Ureter (tissue), 1 donor: ENCODE measurements at places on chromosomes 6 and 20. TPM values are rescaled to one million over a fixed set of nuclear protein-coding genes. Genes with fewer than 3 reads are reported as not detected.
A peak's percentile ranks its signal among the peaks of the same experiment; 100 is the strongest.

The BPIFA3 gene
- not detected for total RNA-seq

DNA sequence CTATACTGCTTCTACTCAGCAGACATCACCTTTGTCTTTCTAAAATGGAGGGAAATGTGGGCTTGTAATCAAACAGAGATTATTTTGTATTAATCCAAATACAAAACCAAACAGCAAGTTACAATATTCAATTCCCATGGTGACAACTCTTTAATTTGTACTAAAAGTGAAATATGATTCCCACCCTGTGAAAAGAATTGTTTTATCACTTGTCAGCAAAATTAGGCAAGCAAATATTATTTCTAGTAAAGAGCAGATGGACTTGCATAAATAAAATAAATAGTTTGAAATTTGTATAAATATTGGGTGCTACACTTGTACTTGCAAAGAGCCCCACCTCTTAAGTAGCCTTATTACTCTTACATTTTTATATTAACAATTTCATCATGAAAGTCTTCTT, 6.1 kb upstream of the TXLNB start:
- no peak for DNase-seq

DNA sequence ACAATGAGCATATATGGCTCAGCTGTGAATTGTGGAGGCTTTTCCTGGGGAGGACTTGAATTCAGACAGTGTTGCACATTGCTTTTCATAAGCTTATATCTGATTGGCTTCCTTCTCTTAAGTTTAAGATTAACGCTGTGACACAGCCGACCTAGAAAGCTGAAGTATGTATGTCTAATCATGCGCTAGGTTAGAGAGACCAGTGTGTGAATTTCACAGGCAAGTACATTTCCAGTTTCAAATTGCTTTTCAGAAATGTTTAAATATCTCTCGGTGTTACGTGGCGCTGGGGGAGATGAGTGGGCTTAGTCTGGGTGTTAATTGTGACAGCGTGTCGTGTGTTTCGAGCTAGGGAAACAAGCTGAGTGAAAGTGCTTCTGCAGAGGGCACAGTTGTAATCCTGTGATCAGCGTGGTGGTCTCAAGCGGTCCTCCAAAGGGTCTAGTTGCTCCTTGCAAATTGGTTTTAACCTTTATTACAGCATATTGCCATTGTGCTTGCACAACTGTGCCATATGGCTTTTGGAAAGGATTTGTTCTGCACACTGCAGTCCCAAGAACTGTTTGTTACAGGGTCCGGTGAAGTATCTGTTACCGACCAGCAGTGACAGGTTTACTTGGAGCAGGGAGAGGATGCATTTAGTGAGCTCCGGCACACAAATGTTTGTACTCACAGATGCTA, 166.6 kb downstream of the SASH1 start:
- no peak for DNase-seq

- DNase-seq: no peak
Measured at GRCh38 chr6:142015011-142015410, 117.7 kb upstream of the GJE1 start.

GRCh38 chr6:29792123-29793035, 35.2 kb upstream of the HLA-G start:
- peak; percentile 68 for DNase-seq

DNA sequence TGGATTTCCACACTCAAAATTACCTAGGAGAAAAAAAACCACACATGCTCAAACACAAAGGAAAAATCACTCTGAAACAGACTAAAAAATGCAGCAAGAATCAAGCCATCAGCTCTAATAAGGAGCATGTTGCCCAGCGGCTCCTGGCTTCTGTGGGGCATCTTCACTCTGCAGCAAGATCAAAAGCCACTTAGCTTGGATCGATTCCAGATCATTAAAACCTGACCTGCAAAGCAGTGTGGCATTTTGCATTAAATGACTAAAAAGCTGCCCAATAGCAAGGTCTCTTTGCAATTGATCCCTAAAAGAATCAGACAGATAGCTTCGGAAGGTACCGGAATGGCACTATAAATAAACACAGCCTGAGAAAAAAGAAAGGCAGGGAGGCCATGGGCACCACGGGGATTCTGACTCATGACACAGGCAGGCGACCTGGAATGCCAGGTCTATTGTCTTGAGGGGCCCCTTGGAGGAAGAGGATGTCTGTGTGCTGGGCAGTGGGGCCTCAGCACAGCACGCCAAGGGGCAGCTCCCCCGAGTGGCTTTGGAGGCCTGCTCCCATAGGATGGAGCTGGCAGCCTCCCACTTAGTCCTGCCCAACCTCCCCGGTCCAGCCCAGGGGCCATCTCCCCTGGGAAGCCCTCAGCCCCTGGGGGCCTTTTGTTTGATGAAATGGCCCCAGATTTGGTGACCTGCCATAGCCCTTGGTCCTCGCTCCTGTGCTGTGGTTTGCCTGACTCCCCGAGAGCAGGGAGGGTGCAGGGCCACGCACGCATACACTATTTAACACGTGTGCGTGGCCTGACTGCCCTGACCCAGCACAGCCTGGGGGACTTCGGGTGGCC, 7.6 kb downstream of the LEMD2 start:
- DNase-seq: no peak

The GRIK2 gene
- total RNA-seq: 1.8 TPM

The DPPA5 gene
- not detected for total RNA-seq

The HFE gene
- total RNA-seq: 14.8 TPM

DNA sequence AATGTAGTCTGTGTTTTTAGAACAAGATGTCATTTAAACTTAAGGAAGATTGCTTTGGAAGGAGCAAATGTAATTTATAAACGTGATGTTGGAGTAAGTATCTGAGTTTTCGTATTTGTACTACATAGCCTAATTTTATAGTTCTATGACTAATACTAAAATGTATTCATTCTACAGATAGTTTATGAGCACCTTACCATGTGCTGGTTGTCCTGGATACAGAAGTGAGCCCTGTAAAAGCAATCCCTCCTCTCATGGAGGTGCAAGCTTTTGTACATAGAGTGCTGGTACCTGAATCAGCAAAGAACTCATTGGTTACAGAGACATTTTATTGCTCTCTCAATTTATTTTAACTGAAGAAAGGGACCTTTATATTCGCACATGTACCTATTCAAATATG, 27.1 kb downstream of the TBPL1 start:
- no peak for DNase-seq

- no peak for DNase-seq
Measured at GRCh38 chr6:134307075-134307474, 10.8 kb downstream of the SGK1 start.

The HCK gene
- total RNA-seq: 6.1 TPM

GRCh38 chr20:58039274-58040092, 189.0 kb downstream of the ANKRD60 start:
- DNase-seq: no peak

- DNase-seq: no peak
Measured at GRCh38 chr6:90584636-90585255, 2.1 kb downstream of the MAP3K7 start.

DNA sequence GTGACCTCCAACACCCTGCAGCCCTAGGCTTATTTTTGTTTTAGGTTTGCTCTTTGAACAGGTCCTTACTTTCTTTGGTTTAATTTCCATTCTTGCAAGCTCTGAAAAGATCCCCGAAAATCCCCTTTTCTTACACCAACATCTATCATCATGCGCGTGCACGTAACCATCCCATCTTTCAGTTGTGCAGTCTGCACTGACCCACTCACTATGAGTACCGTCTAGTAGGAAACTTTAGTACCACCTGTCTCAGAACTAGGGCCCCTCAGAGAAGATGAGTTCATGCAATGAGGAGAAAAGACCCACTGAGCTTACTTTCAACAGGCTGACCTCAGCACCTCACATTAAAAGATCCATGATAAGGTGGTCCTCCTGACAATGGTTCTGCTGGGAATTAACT, 120.6 kb upstream of the AGPAT4 start:
- no peak for DNase-seq

DNA sequence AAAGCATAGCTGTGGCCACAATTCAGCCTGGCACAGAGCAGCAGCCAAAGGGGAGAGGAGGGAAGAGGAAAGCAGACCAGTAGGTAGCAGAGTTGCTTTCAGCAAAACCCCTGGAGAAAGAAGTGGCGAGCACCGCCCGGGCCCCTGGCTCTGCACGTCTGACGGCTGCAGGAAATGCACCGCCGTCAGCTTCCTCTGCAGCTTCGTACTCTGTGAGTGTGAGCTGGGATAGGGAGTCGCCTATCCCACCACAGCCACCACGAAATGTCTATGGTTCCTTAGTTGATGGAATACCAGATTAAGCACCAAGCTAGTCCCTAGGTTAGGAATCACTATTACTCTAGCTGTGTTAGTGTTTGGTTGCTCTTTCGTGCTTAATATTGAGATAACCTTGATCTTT, 79.9 kb upstream of the NAA20 start:
- no peak for DNase-seq

The SLC2A10 gene
- 25.9 TPM for total RNA-seq

The SPATS1 gene
- not detected for total RNA-seq

DNA sequence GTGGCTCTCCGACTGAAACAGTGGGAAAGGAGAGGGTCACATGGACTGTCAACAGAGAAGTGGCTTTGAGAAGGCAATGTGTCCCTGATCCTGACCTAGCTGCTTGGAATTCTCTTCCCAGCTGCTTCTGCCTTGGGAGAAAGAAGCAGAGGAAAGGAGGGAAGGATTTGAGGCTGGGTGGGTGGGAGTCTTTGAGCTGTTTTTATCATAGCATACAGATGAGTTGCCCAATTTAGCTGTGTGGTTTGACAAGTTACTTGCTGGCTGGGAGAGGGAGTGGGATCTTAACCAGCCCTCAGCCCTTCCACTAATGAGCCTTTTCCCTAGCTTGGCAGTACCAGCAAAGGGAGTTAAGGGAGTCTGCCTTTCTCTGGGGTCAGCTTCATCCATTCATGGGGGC, 51.1 kb upstream of the MYL9 start:
- no peak for DNase-seq

- DNase-seq: no peak
Measured at GRCh38 chr6:152948150-152948768, 34.6 kb downstream of the FBXO5 start.

- DNase-seq: no peak
Measured at GRCh38 chr6:34576286-34576955, 20.3 kb upstream of the SPDEF start.

- no peak for DNase-seq
Measured at GRCh38 chr6:150201772-150202329, 59.0 kb downstream of the PPP1R14C start.

DNA sequence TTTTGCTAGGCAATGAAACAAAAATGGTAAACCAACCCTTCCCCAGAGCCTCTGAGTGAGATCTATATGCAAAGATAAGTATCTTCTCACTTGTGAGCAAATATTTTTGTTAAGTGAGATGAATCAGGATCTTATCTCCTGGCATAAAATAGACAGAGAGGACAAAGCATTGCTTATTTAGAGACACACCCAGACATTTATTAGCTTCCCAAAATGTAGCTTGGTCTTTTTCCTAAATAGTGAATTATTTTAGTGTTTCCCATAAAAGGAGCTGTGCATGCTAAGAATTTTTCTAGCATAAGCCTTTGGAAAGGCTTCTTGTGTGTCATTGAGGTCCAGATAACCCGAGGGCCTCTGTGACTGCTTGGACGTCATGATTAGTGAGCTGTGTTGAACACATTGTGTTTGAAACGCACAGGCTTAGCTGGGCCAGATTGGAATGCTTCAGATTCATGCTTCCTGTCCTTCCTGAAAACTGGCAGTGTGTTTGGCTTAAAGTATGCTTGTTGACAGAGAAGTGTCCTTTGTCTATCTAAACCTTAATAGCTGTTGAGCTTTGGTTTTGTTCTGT, 16.5 kb downstream of the MTHFD1L start:
- DNase-seq: no peak

The MYT1 gene
- total RNA-seq: 0.18 TPM

DNA sequence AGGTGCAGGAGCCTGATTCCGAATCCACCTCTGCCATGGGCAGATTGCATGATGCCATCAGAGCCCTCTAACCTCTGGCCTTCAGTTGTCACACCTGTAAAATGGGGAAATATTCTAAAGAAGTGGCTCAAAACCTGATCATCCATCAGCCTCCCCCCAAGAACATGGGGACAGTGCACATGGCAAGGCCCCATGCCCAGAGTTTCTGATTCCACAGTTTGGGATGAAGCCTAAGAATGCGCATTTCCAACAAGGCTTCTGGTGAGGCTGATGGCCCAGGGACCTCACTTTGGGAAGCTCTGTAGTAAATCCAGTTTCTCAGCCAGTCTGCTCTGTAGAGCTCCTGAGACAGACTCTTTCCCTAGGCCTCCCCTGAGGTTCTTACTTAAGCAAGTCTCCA, 119.9 kb upstream of the CD93 start:
- DNase-seq: no peak

- DNase-seq: no peak
Measured at GRCh38 chr20:1905693-1906092, 10.5 kb downstream of the SIRPA start.

DNA sequence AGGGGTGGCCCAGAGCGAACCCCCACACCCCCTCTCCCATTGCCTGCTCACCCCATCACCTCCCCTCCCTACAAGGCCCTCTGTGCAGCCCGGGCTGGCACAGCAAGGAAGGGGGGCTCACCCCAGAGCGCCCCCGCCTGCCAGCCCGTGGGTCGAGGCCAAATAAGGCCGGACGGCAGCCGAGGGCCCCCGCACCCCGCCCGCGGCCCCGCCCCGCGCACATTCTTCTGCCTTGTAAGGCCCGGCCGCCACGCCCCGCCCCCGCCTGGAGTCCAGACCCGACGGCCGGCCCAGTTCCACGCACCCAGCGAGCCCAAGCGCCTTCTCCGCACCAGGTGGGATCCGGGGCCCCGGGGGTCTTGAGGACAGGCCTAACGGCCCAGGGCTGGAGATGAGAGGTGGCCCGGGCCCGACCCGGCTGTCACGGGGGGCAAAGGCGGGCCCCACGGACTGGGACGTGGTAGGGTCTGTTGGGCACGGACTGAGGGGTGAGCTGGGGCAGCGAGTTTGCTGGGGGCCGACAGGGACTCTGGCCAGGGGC, at the start of gene MYL9:
Gene MYL9 (plus strand): TSS at position 293 of the 541 bp plus-strand sequence. CDS start 3,366 bp downstream, outside the sequence.
- DNase-seq: peak; percentile 95
